ENCODE measurements at places on chromosomes 7 and 10.

DNA sequence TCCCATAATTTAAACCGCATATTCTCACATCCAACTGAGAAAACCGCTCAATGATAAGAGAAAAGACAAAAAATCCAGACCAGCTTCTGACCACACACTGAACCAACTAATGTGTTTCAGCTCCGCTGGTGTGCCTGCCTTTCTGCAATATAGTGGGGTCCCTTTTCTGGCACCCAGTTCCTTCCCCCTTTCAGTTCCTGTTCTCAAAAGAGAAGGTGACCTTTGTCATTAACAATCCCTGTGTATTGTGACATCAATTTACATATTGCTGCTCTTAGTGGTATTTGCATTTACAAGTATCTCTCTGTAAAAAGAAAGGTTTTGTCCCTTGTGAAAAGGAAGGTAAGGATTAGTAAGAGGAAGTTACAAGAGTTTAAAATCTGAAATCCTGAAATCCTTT is 1.4 kb downstream of the PPP1R17 start:
- no peak for DNase-seq

- no peak for DNase-seq
Measured at GRCh38 chr7:111173990-111174389, 83.1 kb downstream of the LRRN3 start.

DNA sequence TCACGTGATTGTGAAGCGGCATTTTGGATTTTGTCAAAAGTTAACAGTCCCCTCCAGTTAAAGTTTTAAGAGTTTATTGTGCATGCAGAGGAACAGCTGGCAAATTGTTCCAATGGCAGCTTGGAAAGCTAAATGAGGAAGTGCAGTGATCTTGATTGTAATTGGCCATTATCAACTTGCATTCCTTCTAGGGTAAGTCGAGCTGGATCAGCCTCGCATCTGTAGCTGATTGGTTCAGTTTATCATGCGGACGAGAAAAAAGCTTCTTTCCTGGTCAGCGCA is 566 bp downstream of the ZNF789 start:
- DNase-seq = no peak

DNA sequence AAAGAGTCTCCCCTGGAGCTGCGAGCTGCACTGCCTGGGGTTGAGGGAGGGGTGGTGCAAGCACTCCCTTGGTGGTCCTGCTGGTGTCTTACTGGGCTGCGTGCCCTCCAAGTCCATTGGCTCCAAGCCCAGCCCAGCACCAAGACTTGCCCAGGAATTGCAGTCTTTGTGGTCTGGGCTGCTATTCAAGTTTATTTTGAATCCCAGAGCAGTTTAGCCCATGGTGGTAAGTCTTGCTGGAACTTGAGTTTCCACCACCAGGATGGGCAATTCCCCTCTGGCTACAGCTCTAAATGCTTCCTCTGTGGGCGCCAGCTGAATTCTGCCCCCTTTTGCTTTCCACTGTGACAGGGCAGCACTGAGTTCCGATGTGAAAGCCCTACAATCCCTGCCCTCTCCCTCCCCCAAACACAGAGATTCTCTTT is 25.1 kb downstream of the GALNT11 start:
- no peak for DNase-seq

- no peak for DNase-seq
Measured at GRCh38 chr7:71470326-71470725, 338.4 kb downstream of the GALNT17 start.

DNA sequence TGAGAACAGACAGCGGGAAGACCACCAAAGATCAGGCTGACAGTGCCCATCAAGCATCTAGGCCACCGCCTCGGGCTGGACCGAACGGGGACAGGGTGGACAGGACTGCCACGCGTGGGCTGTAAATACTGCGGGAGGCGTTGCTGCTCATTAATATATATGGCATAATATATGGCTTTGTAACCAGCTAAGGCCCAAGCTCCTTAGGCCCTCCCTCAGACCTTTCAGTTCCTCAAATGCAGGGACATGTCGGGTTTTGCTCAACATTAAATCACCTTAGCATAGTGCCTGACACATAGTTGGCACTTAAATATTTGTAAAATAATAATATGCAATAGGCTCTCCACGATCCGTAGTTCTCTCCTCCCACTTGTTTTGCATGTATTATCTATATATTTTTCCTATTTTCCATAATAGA is 402 bp upstream of the TMEM168 start:
- no peak for DNase-seq

DNA sequence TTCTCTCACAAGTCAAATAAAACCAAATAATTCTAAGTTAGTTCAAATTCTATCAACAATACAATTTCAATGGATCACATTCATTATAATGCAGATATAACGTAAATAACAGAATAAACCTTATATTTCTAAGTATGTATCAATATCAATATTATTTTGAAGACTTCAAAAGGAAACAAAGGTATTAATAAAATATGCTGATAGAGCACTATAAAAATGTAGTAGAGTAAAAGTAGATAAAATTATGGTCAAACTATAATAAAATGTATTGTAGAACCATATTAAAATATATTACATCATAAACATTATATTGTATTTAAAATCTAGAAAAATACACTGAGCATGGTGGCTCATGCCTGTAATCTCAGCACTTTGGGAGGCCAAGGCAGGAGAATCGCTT is 23.5 kb upstream of the NRCAM start:
- no peak for DNase-seq

DNA sequence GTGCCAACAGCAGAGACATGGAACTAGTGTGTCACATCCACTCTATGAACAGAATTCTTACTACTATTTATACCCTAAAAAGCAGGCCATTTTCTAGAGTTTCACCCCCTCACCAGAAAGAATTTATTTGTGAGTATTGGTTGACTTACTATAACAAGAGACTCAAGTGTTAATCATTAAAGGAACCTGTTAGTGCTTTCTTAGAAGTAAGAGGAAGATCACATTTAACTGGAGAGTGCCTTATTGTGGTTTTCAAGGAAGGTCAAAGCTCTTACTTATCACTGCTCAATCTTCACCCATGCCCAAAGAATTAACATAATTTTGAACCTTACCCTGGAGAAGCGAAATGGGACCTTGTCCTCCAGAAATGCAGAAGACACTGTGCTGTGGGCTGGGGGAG is 169.3 kb upstream of the PRSS1 start:
- DNase-seq = no peak

DNA sequence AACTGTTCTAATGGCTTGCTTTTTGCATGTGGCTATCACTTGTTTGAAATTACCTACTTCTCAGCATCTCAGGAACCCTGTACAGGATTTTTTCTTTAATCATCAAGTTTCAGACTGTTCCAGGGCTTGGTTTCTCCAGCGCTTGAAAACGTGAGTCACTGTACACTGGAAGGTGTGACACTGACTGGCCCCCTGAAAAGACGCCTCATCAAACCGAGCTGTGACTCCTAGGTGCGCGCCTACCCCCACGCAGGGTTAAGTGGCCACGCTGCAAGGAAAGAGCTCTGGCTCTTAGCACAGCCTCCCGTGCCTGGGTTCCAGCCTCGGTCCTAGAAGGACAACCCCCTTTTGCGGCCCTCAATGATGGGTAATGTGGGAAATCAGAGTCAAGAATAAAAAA is 81.0 kb downstream of the EBF3 start:
- no peak for DNase-seq

DNA sequence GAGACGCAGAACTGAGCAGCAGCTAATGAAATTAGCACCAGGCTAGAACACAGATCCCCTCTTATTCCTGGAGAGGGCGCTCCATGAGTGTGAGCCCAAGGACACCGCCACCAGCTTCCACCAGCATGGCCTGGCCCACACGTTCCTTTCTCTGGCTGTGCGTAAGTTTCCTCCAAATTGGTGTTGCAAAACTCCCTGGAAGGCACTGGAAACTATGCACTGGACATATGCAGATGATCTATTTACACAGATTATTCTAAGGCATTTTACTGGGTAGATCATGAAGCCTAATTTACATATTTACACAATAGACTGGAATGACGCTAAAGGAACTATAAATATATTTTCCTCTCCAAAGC is 455.6 kb upstream of the FOXK1 start:
- DNase-seq = no peak

- DNase-seq = no peak
Measured at GRCh38 chr7:90688810-90689209, 92.7 kb downstream of the CDK14 start.

DNA sequence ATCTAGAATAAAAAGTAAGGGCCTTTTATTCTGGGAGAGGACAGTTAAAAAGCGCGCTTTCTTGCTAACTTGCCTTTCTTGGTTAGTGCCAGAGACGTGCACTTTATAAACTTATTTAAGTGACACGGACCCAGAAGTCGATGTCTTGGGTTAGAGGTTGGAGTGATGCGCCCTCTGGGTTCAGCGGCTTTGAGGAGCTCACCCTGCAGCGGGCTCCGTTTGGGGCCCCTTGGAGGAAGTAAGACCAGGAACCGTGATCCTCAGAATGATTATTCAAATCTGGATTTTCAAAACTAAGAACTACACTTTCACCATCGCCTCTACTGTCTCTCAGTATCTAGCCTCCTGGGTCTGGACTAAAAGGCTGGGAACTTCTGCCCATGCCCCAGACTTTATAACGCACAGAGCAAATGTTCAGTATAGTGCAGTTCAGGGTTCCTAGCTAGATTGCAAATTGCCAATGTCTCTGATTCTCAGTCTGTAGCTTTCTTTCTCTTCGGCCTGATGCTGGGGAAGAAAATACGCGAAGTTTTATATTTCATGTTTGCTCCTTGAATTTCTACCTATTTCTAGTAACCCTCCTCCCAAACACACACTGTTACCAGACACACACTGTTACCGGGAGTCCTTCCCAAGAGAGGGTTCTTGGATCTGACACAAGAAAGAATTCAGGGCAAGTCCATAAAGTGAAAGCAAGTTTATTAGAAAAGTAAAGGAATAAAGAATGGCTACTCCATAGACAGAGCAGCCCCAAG is 18.6 kb upstream of the SMO start:
- DNase-seq = no peak

DNA sequence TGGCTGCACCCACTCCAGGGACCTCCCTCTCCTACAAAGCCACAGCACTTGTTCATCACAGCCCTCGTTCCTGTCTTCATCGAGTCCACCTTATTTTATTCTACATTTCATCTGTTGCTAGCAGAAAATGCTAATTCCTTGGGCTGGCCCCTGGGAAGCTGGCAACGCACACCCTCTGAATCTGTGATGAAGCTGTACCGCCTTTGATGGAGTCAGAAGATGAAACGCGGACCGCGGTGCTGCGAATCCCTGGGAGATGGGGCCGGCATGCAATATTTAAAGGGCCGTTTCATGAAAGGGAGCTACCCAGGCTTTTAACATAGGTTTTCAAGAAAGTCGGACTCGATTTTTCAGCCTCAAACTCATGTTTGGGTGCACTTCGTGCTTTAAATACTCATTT is 88.5 kb downstream of the NPTX2 start:
- no peak for DNase-seq

DNA sequence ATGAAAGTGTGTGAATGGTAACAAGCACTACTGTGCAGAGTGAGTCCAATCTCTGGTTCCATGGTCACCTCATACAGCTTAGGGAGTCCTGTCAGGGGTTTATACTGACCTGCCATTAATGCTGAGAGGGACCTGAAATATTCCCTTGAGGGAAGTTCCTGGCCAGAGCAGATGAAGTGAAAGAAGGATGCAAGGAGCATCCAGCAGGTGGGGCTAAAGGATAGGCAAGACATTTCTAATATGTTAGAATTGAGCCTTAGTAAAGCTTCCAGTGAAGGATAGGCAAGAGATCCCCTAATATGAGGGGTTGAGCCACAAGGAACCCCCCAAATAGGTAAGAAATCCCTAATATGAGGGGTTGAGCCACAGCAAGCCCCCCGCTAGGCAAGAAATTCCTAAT is 25.5 kb upstream of the FAM221A start:
- DNase-seq = no peak

DNA sequence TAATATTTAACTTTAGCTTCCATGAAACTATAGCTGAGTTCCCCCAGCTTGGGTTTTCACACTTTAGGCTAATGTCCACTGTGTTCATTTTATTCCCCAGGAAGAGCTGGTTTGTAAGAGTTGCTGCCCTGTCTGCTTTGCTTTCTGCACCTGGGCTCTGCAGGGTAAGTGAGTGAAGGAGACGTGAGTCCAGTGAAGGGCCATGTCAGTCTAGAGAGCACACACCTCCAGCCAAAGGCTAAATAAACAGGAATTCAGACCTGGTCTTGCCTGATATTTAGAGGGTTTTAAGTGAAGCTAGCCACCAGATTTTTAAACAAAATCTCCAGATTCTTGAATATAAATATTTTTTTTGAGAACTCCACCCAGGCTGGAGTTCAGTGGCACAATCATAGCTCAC is 24.5 kb upstream of the FZD1 start:
- no peak for DNase-seq

GRCh38 chr10:50517626-50518025 is 106.1 kb downstream of the SGMS1 start:
- no peak for DNase-seq

DNA sequence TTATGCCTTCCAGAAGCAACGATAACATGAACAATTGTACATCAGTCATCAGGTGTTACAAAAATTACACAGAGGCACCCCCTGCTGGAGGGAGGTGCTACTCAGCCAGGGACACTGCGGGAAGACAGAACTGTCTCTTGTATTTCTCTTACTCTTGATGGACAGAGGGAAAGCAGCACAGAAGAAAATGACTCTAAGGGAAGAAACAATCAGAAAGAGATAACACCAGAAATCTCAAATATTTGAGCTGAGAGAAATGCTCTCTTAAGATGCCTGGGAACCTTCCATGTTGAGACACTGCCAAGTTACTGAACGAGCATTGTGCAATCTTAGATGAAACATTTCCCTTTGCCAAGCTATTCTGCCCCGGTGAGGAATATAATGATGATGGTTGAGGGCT is 227.6 kb upstream of the NPSR1 start:
- no peak for DNase-seq

GRCh38 chr10:104209575-104210198 is 22.5 kb downstream of the CFAP43 start:
- no peak for DNase-seq

DNA sequence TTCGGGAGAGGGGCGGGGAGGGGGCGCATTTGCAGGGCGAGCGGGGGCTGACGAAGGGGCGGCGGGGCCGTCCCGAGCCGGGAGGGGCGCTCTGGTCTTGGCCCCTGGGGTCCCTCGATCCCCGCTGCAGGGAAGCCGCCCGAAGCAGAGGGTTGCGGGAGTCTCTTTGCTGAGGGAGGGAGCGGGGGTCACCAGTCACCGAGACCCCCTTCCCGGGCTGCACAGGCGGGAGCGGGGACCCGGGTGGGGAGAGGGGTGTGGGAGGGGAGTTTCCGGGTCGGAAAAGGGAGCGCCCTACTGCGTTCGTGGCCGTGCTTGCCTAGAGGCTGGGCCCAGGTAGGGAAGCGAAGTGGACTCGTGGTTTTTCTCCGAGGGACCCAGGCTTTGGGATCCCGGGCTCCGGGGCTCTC is 422 bp downstream of the AP1S1 start:
- DNase-seq = no peak
